ENCODE measurements at places on chromosomes 5 and 9.
A peak's percentile ranks its signal among the peaks of the same experiment; 100 is the strongest.

DNA sequence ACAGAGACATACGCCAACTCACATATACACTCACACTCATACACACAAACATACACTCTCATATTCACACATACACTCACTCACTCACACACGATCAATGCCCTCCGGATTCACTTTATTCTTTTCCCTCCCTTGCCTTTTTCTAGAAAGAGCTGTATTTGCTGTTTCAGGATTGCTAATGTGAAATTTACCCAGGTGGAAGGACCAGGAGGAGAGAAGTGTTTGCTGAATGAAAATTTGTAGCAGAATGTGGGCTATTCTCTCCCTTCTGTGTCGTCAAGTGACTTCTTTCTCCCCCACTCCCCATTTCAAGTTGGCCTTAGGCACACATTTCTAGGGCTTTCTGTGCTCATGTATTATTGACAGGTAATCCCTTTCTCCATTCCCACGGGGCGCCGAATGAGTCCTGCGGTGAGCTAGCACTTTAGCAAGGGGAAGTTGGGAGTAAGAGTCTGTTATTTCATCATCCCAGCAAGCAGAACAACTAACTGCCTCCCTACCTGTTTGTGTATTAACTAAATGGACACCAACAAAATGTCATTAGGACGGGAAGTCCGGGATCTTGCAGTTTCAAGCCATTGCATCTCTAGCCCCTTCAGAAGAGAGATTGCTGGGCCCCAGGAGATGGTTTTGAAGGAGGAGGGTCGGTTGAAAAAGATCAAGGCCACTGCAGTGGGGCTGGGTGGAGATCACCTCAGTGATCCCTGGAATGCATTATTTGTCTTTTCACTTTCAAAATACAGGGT is 97.1 kb upstream of the TAF11L2 start:
- no peak for DNase-seq

GRCh38 chr9:69971643-69972449 is 71.8 kb upstream of the MAMDC2 start:
- DNase-seq, result peak; percentile 16

DNA sequence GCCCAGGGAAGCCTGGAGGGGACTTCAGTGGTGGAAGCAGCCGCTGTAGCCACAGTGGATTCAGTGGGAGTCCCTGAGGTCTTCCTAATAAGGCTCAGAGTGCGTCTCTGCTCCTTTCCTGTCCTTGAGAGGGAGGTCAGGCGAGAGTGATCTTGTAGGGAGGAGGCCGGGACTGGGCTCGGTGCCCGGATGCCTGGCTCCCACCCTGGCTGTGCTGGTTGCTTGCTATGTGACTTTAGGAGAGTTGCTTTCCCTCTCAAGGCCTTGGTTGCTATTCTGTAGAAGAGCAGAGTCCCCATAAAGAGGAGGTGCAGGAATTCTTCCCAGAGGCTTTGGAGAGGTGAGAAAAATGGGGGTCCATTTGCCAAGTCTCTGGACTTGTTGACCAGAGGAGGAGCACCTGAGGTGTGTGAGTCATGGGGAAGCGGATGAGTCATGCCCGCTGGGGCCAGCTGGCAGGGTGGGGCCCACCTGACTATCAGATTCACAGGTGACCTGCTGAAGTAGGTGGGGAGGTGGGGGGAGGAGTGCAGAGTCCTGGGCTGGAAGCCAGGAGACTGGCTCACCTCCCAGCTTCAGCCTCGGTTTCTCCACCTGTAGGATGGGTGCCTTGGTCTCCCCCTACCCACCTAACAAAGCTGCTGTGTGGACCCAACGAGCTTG is 13.8 kb downstream of the GSN start:
- no peak for DNase-seq

- no peak for DNase-seq
Measured at GRCh38 chr9:135343136-135343535, 136.4 kb upstream of the PPP1R26 start.
